ENCODE measurements at places on chromosomes 4 and X.
A peak's percentile ranks its signal among the peaks of the same experiment; 100 is the strongest.

DNA sequence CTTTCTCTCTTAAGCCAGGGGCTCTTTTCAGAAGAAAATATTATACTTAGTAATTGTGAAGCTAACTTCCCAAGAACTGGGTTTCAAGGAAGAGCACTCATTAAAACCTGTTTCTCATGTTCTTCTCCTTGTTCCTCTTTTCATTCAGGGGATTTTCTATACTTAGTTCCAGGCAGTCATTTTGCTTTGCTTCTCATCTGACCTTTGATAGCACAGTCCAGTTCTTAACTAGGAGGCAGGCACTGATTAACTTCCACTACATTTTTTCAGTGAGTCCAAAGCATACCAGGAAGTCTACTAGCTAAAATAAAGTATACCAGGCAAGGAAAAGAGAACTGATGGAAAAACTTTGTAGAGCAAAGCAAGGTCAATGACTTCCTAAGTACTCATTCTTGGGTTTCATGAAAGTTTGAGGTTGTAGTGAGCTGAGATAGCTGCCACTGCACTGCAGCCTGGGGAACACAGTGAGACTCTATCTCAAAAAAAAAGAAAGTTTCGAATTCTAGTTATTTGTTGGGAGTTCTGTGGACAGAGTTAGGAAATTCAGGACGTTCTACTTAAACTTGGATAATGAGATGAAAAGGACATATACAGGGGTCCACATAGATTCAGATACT, 190.1 kb upstream of the HS3ST1 start:
- DNase-seq: no peak

GRCh38 chr4:78707793-78708192, 68.4 kb upstream of the BMP2K start:
- no peak for DNase-seq

- peak; percentile 45 for DNase-seq
Observed at GRCh38 chrX:46626566-46626965, 53.0 kb downstream of the CHST7 start.

GRCh38 chr4:31237233-31237632, 517.1 kb downstream of the PCDH7 start:
- DNase-seq: no peak

DNA sequence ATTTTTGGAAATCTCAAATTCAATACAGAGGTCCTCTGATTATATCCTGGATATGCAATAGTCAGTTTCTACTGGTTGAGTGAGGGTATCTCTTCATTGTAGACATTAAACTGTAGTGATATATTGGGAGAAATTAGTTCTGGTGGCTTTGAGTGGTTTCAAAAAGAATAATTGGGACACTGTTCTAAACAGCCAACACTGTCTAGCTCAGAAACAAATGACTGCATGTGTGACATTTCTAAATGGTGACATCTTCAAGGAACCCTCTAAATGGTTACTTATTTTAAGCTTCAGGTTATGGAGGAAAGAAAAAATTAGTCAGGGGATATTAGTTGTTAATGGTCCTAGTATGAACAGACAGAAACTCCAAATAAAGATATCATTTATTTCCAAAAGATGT, 186.2 kb downstream of the LARP7 start:
- DNase-seq: no peak
